A549 treated with GW870086 at 1 μM for 4 hours (cell line): ENCODE measurements at places on chromosomes 11 and 22. TPM values are rescaled to one million over a fixed set of nuclear protein-coding genes. Genes with fewer than 3 reads are reported as not detected.

OR8G1 gene
- total RNA-seq: not detected in 5 replicates

USH1C gene
- 0.54 to 1.6 TPM (median 1.1 TPM) in 5 replicates for total RNA-seq

HMOX1 gene
- total RNA-seq: 416 to 649 TPM (median 496 TPM) in 5 replicates

PAX6 gene
- 0.93 to 1.6 TPM (median 1.3 TPM) in 5 replicates for total RNA-seq

PRRG4 gene
- total RNA-seq: 1.5 to 2.4 TPM (median 2.0 TPM) in 5 replicates

CRYBB1 gene
- not detected in 5 replicates for total RNA-seq

MRPL11 gene
- 98.8 to 122 TPM (median 111 TPM) in 5 replicates for total RNA-seq

SCGB2A2 gene
- not detected in 5 replicates for total RNA-seq

KDM4E gene
- not detected in 5 replicates for total RNA-seq

HBG1 gene
- not detected in 5 replicates for total RNA-seq

DTX4 gene
- 3.7 to 5.0 TPM (median 4.5 TPM) in 5 replicates for total RNA-seq
